ENCODE measurements at places on chromosomes 2 and 18. TPM values are rescaled to one million over a fixed set of nuclear protein-coding genes. Genes with fewer than 3 reads are reported as not detected.
A peak's percentile ranks its signal among the peaks of the same experiment; 100 is the strongest.

DNA sequence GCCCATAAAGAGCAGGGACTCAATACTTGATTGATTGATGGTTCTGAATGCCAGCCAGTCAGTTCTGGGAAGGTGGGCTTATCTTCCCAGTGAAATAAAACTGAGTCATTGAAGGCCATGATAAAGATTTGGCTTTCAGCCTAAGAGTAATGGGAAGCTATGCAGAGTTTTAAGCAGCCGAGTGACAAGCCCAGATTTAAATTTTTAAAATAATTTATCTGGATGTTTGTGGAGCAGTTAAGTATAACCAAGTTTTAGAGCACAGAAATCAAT lies 122.8 kb downstream of the RAPGEF4 start:
- H3K4me3 ChIP-seq = no peak overlapping the region
- H3K4me1 ChIP-seq = peaks cover 23% of the 10 kb centered on the region
- H3K27ac ChIP-seq = no peak overlapping the region
- DNase-seq = no peak
- H3K27me3 ChIP-seq = no peaks in the 10 kb centered on the region

DNA sequence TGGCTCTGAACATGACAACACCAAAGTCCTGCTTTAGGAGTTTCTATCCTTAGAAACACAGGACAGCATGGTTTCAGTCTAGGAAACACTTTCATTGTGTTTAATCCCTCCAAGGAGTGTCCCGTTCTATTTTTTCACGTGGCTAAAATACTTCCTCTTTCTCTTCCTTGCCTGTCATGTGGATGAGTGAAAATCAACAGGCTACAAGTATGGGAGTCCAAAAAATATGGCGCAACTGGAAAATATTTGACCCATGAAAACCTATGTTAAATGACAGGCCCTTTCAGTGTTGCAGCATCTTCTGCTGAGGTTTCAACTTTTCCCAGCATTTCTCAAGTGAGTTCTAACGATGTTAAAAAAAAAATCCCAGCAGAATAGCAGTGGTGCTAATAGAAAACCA lies 146.3 kb downstream of the LAMA3 start:
- H3K4me3 ChIP-seq = no peak overlapping the region
- H3K27ac ChIP-seq = peak overlapping the region; percentile 49
- H3K27me3 ChIP-seq = no peaks in the 10 kb centered on the region
- H3K4me1 ChIP-seq = peaks cover 17% of the 10 kb centered on the region

DNA sequence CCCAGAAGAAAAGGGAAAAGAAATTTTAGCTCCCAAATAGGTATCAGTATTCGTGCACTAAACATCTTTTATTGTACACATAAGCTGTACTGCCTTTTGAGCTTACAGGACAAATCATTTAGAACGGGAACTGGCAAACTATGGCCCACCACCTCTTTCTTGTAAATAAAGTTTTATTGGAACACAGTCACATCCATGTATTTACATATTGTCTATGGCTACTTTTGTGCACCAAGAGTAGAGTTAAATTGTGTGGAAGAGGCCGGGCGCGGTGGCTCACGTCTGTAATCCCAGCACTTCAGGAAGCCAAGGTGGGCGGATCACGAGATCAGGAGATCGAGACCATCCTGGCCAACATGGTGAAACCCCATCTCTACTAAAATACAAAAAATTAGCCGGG lies 5.7 kb downstream of the TM4SF20 start:
- H3K4me3 ChIP-seq = no peak overlapping the region
- H3K4me1 ChIP-seq = no peaks in the 10 kb centered on the region
- no peak for DNase-seq

- no peak for DNase-seq
- no peaks in the 10 kb centered on the region for H3K4me1 ChIP-seq
These were observed 98.3 kb downstream of the GATA6 start for GRCh38 chr18:22267697-22268096.

- DNase-seq = no peak
- peaks cover 16% of the 10 kb centered on the region for H3K4me1 ChIP-seq
- no peak overlapping the region for H3K27ac ChIP-seq
- no peak overlapping the region for H3K4me3 ChIP-seq
- no peaks in the 10 kb centered on the region for H3K36me3 ChIP-seq
- no peaks in the 10 kb centered on the region for H3K27me3 ChIP-seq
These were observed 10.4 kb downstream of the SERPINB12 start for GRCh38 chr18:63552581-63552980.

DNA sequence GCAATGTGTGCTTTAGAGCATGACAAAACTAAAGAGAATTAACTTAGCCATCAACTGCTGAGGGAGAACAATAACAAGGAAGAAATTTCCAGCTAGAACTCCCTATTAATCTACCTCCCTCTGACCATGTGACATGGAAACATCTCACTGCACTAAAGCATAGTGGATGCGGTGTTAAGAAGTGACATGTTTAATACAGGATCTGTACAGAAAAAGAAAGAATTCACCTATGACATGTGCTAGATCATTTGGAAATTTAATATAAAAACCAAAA lies 202.3 kb upstream of the KLHL14 start:
- no peak overlapping the region for H3K27ac ChIP-seq
- no peak for DNase-seq
- H3K4me3 ChIP-seq = no peak overlapping the region
- H3K36me3 ChIP-seq = no peaks in the 10 kb centered on the region

DNA sequence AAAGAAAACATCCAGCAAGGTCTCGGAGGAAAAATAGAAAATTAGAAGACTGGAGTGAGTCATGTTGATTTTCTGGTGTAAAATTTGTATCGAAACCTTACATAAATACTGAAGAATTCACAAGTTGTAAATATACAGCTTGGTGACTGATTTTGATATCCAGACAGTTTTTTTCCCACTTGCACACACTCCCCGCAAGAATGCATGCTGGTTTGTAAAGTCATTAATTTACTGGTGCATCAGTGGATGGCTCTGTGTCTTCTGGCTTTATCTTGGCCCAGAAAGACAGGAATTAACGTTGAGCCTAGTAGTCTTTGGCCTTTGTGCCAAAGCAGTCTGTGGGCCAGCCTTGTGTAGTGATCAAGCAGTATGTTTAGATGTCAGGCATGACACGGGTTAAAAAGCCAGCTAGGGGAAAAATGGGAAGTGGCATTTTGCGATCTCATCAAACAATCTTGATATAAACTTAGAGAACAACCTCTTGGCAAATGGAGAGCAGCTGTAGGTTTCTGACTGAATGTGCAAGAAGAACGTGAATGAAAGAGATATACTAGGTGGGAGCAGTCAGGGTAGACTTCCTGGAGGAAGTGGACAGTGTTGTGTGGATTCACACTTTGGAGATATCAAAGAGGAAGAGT lies 22.7 kb upstream of the CASP8 start:
- H3K4me3 ChIP-seq = no peak overlapping the region
- peaks cover 14% of the 10 kb centered on the region for H3K4me1 ChIP-seq
- no peaks in the 10 kb centered on the region for H3K36me3 ChIP-seq
- H3K27ac ChIP-seq = no peak overlapping the region

GRCh38 chr18:5998166-5998881 lies 103.0 kb upstream of the TMEM200C start:
- no peak overlapping the region for H3K27ac ChIP-seq
- no peaks in the 10 kb centered on the region for H3K36me3 ChIP-seq
- H3K4me1 ChIP-seq = no peaks in the 10 kb centered on the region
- H3K4me3 ChIP-seq = no peak overlapping the region

DNA sequence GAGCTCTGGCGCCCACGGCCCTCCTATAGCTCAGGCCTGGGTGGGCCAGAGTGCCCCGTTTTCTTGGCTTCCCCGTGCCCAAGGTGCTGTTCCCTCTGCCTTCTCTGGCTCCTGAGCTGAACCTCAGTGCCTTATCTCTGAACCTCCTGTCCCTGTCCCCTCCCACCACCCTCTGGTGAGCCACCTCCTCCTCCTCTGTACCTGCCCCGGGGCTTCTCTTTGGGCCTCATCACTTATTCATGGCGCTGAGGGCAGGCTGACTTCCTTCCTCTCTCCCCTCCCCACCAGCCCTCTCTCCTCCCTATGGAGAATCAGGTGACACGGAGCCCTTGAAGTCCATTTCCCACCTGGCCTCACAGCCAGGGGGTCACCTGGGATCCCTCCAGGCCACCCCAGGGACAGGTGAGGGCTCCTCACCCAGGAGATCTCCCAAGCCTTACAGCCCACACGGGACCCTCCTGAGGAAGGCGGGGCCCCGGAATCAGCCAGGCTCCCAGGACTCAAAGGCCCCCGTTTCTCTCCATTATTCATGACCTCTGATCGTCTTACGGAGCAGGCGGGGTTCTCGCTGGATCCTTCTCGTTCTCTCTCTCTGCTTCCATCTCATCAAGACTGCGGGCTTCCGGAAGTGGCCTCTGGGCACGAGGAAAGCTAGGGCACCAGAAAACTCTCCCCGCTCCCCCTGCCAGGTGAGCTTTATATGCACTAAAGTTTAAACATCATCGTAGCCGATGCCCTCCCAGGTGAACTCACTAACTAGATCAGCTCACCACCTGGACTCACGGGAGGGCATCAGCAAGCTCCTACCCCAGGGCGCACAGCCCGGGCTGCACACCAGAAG lies at the start of gene LOXHD1:
LOXHD1 (minus strand) TSS at position 106 of the 841 bp plus-strand sequence. CDS start 187 bp downstream, outside the sequence.
- no peaks in the 10 kb centered on the region for H3K27me3 ChIP-seq
- H3K27ac ChIP-seq = no peak within 1 kb of the TSS
- no peaks in the 10 kb centered on the region for H3K36me3 ChIP-seq
- H3K4me1 ChIP-seq = no peaks in the 10 kb centered on the region

- DNase-seq = no peak
- H3K27me3 ChIP-seq = no peaks in the 10 kb centered on the region
- no peak overlapping the region for H3K4me3 ChIP-seq
- no peak overlapping the region for H3K27ac ChIP-seq
- peaks cover 13% of the 10 kb centered on the region for H3K4me1 ChIP-seq
These were observed 73.7 kb upstream of the SLC1A4 start for GRCh38 chr2:64915510-64915900.

DNA sequence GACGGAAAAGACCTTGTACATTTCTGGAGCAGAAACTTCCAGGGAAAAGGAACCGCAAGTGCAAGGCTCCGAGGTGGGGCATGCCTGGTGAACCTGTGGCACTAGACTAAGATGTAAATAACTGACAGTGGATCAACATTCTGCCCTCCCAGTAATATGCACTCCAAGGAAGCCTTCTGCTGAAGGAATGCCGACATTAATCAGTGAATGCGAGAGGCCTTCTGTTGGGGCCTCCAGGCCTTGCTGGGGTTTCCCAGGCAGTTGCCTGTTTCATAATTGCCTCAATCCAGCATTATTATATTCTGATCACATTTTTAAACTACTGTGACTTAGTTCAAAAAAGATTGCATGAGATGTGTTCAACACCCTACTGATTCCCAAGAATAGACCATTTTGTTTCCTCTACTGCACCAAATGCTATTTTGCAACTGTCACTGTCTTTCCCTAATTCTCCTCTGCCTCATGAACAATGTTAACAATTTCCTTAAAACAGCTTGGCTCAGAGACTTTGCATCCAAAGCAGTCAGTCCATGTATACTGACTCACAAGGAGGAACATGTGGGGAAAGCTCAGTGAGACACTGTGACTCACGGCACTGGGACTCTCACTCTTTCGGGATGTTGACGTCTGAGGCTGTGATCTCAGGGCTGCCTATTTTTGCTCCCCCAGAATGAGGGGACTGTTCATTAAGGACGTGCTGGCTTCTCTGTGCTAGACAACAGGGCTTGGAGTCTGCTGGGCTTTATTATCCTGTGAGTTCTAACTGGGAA lies 10.5 kb upstream of the DSG2 start:
- no peak for DNase-seq
- H3K36me3 ChIP-seq = no peaks in the 10 kb centered on the region
- peak overlapping the region; percentile 36 for H3K27ac ChIP-seq
- peaks cover 5% of the 10 kb centered on the region for H3K4me1 ChIP-seq
- no peak overlapping the region for H3K4me3 ChIP-seq

DNA sequence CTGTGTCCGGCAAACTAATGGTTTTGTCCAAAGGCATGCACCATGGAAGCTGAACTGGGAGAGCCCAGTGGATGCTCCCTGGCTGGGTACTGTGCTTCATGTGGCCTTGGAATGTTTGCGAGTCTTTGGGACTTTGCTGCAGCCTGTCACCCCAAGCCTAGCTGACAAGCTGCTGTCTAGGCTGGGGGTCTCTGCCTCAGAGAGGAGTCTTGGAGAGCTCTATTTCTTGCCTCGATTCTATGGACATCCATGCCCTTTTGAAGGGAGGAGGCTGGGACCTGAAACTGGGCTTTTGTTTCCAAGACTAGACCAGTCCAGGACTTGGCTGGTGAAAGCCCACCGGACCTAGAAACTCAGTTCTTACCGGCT lies 1.7 kb downstream of the MARS2 start:
- peak overlapping the region; percentile 85 for H3K4me3 ChIP-seq
- no peaks in the 10 kb centered on the region for H3K27me3 ChIP-seq
- no peak for DNase-seq
- H3K36me3 ChIP-seq = no peaks in the 10 kb centered on the region

GRCh38 chr2:64203858-64204632 lies 59.8 kb upstream of the PELI1 start:
- H3K4me3 ChIP-seq = peak overlapping the region; percentile 9
- no peaks in the 10 kb centered on the region for H3K36me3 ChIP-seq
- H3K27me3 ChIP-seq = no peaks in the 10 kb centered on the region
- H3K27ac ChIP-seq = peak overlapping the region; percentile 89
- H3K4me1 ChIP-seq = peaks cover 40% of the 10 kb centered on the region
- no peak for DNase-seq

DNA sequence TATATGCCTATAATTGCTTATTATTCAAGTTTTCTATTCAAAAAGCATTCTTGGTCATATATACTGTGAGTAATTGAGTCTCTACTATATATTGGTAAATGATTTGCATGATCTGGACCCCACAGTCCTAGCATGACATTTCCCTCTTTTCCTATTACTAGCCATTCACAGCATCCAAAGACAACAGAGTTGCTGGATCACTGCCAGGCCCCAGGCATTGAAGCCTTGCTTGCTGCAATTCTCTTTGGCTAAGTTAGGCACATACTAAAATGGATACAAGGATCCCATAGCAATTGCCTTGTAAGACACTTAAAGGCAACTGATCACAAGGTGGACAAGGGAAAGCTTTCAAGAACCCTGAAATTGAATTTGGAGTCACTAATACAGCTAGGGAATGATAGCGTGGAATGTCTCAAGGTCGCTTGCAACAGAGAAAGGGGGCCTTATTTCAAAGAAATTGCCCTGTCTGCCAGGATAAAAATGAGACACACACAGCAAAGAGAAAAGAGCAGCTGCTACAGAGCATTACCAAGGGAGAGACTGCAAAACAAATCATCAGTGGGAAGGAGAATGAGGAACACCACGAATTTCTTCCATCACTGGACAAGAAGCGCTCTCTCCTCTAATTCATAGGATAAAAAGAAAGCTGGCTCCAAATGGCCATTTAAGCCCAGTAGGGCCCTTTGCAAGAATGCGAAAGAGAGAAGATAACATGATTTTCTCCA lies 77.1 kb upstream of the EPHA4 start:
- no peaks in the 10 kb centered on the region for H3K36me3 ChIP-seq
- no peak for DNase-seq
- H3K27me3 ChIP-seq = no peaks in the 10 kb centered on the region
- no peak overlapping the region for H3K4me3 ChIP-seq
- no peak overlapping the region for H3K27ac ChIP-seq
- no peaks in the 10 kb centered on the region for H3K4me1 ChIP-seq

GRCh38 chr18:7524786-7525185 lies 42.3 kb upstream of the PTPRM start:
- H3K4me3 ChIP-seq = no peak overlapping the region
- no peaks in the 10 kb centered on the region for H3K36me3 ChIP-seq
- no peaks in the 10 kb centered on the region for H3K27me3 ChIP-seq
- H3K4me1 ChIP-seq = no peaks in the 10 kb centered on the region
- no peak overlapping the region for H3K27ac ChIP-seq
- no peak for DNase-seq

ALPG gene
- total RNA-seq = not detected

ADRA2B gene
- 0.49 TPM for total RNA-seq

CTAGE1 gene
- total RNA-seq = not detected

AMER3 gene
- total RNA-seq = not detected

KCNJ13 gene
- not detected for total RNA-seq

SH3RF3 gene
- 10.8 TPM for total RNA-seq
